ENCODE measurements at places on chromosomes 11 and 22. TPM values are rescaled to one million over a fixed set of nuclear protein-coding genes. Genes with fewer than 3 reads are reported as not detected.

The OR5A1 gene
- not detected for total RNA-seq

The RHOD gene
- 130 TPM for total RNA-seq

The DCHS1 gene
- 1.1 TPM for total RNA-seq

The BBOX1 gene
- total RNA-seq, result 15.0 TPM

The POU2AF3 gene
- total RNA-seq, result 1.7 TPM

The CYB561A3 gene
- total RNA-seq, result 44.3 TPM

The RBMXL2 gene
- total RNA-seq, result not detected

The MN1 gene
- total RNA-seq, result 4.2 TPM

The GDPD4 gene
- total RNA-seq, result not detected

- DNase-seq, result no peak
Observed at GRCh38 chr22:38289583-38290082, 16.8 kb upstream of the TMEM184B start.

- DNase-seq, result no peak
Observed at GRCh38 chr11:86740628-86741483, 59.5 kb upstream of the PRSS23 start.

DNA sequence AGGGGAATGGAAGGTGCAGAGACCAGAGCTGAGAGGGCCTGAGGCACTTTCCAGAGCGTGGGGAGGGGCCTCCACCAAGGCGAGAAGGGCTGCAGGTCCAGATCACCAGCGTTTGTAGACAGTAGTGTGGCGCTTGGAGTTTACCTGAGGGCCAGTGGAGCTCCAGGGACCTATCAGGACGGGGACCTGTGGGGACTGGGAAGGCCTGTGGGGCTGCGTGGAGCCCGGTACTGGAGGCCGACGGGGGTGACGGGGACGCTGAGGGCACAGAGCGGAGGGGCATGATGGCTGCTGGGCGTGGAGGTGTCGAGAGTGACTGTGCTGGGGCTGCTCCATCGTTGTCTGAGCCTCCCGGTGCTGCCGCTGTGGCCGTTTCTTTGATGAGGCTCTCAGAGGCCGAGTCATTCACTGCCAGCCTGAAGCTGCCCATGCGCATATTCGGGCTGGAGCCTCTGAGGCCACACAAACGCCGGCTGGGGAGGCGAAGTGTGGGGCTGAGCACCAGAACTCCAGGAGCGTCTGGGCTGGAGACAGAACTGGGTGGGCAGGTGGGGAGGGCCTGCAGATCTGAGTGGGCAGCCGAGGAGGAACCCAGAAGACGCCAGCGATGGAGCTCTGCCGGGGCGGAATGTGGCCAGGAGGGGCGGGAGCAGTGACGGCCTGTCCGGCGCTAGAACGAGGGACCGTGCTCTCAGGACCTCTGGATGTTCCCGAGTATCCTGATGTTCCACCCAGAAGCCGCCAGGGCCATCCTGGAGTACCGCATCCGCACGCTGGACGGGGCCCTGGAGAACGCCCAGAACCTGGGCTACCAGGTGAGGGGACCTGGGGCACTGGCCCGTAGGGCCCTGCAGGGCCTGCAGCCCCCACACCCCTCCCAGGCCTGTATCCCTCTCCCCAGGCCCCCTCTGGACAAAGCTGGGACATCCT, 2.6 kb downstream of the PGGHG start:
- no peak for DNase-seq

- no peak for DNase-seq
Observed at GRCh38 chr22:38777087-38777671, 16.8 kb downstream of the DNAL4 start.

DNA sequence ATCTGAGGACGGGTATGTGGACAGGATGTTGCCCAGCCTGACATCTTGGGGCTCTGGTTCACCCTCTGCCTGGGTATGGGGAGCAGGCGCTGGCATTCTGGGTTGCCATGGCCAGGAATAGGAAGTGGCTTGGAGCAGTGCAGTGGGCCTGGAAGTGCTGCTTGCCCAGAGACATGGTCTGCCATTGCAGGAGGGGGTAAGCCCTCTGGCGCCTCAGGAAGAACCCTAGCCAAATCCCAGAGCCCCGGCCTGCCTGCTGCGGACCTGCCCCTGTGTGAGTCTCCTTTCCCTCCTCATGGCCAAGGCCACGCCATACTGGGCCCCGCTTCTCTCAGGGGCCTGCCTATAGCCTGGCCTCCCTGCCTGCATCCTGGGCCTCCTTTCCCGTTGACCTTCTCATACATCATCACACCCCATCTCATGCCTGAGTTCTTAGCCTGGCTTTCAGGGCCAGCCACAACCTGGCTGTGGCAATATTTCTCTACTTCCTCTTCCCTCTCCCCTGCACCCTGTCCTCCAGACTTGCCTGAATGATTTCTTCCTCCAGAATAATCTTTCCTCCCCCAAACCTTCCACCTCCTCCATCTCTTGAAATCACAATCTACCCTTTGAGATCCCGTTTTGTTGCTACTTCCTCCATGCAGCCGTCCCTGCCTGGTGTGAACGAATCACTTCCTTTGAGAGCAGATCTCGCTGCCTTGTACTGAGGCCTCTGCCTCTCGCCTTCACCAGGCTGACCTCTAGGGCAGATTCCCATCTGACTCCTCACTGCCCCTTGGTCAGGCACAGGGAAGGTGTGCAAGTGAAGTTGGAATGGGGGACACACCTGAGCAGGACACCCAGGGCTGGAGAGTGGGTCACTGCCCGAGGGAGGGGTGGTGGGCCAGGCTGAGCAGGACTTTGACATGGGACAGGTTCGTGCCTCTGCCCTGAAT, 5.2 kb downstream of the CAPN5 start:
- DNase-seq, result no peak

DNA sequence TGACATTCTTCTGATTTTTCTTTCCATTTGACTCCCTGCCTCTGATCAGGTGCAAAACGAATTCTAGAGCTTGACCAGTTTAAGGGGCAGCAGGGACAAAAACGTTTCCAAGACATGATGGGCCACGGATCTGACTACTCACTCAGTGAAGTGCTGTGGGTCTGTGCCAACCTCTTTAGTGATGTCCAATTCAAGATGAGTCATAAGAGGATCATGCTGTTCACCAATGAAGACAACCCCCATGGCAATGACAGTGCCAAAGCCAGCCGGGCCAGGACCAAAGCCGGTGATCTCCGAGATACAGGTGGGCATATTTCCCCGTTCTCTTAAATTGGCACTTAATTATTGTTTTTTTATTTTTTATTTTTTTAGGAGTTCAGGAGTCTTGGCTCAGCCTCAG, 15.4 kb downstream of the XRCC6 start:
- DNase-seq, result no peak

GRCh38 chr11:93080146-93080759, 110.8 kb downstream of the MTNR1B start:
- no peak for DNase-seq

GRCh38 chr11:115349335-115350017, 154.7 kb downstream of the CADM1 start:
- no peak for DNase-seq

GRCh38 chr11:64385945-64386704, 27.2 kb downstream of the RPS6KA4 start:
- DNase-seq, result no peak

GRCh38 chr11:128757235-128757711, 63.4 kb downstream of the FLI1 start:
- peak; percentile 29 for DNase-seq

DNA sequence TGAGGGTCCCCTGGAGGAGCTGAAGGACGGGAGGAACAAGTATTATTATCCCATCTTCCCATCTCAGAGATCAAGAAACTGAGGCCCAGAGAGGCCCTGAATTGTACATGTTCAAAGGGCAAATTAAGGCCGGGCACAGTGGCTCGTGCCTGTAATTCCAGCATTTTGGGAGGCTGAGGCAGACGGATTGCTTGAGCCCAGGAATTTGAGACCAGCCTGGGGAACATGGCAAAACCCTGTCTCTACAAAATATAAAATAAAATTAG, 8.1 kb downstream of the PLA2G6 start:
- no peak for DNase-seq

GRCh38 chr22:38246692-38247091, 26.1 kb downstream of the TMEM184B start:
- no peak for DNase-seq

DNA sequence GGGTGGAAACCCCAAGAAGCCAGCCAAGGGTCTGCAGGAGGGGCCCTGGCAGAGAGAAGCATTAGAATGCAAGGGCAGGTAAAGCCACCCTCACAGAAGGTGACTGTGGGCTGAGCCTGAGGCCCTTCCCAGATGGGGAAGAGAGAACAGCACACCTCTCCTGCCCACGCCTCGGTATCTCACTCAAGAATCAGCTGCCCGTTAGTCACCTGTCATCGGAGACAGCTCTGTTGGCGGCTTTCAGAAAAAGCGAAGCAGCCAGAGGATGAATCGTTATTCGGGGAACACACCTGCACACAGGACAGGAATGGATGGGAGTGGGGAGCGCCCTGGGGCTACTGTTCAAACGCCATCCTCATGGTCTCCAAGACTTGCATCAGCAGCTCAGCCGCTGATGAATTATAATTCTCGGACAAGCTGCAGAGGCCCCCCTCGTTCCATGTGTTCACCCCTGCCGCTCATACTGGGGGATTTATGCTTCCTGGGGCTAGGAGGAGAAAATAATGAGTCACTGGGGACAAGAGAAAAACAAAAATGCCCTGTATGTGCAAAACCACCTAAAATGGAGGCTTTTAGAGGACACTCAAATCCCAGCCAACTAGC, 21.6 kb upstream of the TMA7B start:
- DNase-seq, result no peak

GRCh38 chr11:65730461-65730860, 9.9 kb upstream of the RNASEH2C start:
- DNase-seq, result no peak

DNA sequence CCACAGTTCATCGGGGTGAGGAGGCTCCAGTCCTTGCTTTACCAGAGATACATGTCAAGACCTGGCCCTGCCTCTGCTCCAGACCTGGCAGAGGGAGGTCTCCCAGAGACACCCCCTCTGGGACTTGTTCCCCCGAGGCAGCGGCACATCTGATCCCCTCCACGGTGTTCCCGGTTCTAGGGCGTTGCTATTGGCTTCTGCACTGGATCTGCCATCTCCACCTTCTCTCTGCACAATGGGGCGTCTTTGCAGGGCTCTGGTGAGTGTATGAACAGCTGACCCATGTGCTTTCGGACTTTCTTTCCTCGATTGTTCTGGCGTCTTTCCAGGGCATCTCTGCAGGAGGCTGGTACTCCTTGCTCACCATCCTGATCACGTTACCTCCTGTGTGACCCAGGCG, 930.4 kb downstream of the TBC1D22A start:
- no peak for DNase-seq

DNA sequence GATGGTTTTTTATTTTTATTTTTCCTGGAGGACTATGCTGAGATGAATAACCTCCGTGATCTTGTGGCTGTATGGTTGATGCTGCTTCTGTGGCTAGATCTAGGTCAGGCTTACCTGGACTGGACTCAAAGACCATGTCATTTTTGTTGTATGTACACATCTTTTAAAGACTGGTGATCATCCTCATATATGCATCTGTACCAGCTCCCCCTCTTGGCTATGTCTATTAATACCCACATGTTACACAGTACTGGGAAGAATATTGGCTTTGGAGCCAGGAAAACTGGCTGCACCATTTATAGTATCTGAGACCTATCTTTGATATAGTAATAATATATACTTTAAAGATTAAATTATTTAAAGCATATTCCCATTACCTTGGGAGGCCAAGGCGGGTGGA, 18.4 kb upstream of the PITPNB start:
- no peak for DNase-seq
